Activated naive CD4-positive, alpha-beta T cell treated with anti-CD3 and anti-CD28 coated beads for 36 hours (primary cell): ENCODE measurements at places on chromosomes 4 and X. TPM values are rescaled to one million over a fixed set of nuclear protein-coding genes. Genes with fewer than 3 reads are reported as not detected.

- no peak for DNase-seq
These were observed 227.0 kb downstream of the SPRY1 start for GRCh38 chr4:123623611-123624010.

TSPAN6 gene
- 0.57 TPM for total RNA-seq

CLIC2 gene
- total RNA-seq, result 0.27 TPM

CFI gene
- not detected for total RNA-seq

DNA sequence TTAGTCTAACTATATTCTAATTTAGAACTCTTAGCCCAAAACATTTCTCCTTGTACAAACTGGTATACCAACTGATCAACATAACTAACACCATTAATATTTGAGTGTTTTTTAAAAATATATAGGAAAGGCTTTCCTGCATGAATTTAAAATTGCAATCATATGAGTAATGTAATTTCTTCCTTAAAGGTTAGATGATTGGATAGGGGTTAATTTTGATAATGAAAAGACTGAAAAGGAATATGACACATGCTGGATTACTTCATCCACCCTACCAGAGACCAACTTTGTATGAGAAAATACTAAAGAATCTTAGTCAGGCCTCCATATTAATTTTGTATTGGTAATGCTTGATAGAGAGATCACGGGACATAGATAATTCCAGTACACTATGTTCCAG, 25.1 kb upstream of the PLS3 start:
- DNase-seq, result no peak

DNA sequence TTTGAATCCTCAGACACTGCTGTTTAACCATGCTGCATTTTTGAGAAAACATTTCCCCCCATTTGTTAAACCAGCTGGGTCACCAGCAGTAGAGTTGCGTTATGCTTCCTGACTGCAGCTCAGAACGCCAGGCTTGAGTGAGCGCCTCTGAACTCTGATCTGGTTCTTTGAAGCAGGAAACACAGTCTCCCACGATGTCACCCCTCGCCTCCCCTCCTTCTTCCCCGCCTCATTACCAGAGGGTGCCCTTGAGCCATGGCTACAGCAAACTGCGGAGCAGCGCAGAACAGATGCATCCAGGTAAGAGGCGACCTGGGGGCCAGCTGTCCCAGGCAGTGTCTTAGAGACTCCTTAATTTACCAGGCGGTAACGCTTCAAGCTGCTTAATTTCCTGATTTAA, 78.4 kb downstream of the REPS2 start:
- DNase-seq, result no peak

DNA sequence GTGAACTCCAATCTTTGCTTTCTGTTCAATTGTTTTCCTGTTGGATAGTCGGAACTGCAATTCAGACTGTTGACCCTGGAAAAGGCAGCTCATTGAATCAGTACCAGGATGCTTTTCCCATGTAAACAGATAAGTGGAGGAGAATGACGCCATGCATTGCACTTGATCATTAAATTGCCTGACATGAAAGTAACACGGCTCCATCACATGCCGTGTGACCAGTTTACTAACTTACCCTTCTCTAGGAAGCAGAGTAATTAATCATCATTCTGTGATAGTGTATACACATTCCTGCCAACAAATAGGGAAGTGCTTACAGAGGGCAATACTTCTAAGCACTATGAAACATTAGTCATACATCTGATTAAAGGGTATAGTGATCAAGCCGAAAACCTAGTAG, 101.4 kb downstream of the PPARGC1A start:
- DNase-seq, result no peak
